ENCODE measurements at places on chromosomes 5 and 9.

GRCh38 chr9:35116539-35116897 is 856 bp upstream of the ATOSB start:
- DNase-seq = no peak

DNA sequence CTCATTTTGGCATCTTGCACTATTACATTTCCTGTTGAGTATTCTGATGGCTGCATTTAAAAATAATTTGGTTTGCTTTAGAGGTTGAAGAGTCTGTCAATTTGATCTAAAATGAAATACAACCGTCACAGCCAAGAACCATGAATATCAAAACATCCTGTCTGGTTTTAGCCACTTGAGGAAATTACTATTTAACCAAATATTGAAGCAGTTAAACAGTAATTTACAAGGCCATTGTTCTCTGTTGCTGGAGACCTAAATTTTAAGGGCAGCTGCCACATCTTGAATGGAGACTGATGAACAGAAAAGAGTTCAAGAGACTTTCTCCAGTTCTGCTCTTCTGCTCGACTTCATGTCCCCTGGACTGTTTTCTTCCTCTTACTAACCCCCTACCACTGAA is 549.4 kb downstream of the LRRC70 start:
- no peak for DNase-seq

GRCh38 chr5:92662741-92663140 is 918.3 kb downstream of the NR2F1-AS1 start:
- DNase-seq = no peak

GRCh38 chr5:52758014-52758413 is 29.7 kb upstream of the ITGA1 start:
- no peak for DNase-seq

DNA sequence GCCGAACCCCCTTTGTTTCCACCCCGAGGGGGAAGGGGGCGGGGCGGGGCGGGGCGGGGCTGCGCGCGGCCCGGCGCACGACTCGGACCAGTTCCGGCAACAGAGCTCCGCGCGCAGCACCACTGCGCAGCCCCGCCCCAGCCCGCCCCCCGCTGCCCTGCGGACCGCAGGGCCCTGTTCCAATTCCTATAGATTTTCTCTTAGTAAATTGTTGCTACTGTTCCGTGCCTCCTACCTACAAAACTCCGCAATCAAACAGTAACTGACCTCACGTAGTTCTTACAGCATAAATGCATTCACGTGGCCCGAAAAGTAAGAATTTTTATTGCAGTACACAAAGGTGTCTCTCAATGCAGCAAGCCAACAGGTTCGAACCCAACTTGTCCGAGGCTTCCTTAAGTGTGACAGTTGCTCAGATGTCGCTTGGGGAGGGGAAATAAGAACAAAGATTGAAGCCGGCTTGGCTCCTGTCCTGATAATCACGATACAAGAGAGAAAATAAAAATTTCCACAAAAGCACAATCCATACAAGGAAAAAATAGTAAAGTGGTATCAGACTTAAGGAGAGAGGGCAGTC is 1.2 kb upstream of the RNF38 start:
- DNase-seq = peak; percentile 77

DNA sequence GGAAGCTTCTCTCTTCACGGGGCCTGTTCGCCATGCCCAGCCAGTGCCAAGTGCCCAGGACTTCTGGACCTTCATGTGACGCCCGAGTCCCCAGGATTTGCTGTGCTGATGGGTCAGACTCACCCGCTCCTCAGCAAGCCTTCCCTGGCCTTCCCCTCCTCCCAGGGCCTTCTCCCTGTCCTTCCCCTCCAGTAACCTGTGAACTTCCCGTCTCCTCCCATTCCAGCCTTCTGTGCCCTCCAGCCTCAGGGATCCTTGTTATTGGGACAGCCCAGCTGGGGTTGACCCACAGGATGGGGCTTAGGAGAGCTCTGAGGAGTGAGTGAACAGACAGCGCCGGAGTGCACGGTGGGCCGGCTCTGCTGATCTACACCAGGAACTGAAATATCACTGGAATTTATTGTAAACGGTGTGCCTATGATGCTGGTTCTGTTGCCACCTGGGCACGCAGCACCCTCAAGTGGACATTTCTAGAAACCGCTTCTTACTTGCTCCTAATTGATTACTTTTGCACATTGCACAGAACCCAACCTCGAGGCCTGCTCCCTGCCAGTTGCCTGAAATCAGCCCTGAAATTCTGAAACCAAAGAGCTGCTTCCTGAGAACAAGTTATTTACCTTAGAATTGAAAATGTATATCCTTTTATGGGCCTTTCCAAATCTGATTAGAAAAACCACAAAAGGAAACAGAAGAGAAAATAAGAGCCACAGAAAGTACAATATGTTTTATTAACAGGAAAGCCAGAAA is 1.5 kb downstream of the SPAAR start:
- DNase-seq = no peak

DNA sequence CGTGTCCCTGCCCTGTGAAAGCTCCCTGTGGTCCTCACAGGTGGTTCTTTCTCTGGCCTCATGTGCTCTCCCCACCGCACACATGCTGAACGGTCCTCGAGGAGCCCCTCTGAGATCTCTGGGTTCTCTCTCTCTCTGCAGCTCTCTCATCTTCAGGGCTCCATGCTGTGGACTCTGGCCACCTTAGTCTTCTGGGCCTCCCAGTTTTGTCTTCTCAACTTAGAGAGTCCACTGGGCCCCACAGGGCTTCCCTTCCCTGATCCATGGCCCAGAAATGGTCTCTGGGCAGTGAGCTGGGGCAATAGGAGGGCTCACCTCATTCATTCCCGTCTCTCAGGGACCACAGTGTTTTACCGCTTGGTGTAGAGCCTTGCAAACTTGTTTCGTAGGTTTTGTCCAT is 26.4 kb downstream of the FGD3 start:
- DNase-seq = no peak

GRCh38 chr5:398475-399295 is 44.3 kb upstream of the EXOC3 start:
- DNase-seq = no peak

DNA sequence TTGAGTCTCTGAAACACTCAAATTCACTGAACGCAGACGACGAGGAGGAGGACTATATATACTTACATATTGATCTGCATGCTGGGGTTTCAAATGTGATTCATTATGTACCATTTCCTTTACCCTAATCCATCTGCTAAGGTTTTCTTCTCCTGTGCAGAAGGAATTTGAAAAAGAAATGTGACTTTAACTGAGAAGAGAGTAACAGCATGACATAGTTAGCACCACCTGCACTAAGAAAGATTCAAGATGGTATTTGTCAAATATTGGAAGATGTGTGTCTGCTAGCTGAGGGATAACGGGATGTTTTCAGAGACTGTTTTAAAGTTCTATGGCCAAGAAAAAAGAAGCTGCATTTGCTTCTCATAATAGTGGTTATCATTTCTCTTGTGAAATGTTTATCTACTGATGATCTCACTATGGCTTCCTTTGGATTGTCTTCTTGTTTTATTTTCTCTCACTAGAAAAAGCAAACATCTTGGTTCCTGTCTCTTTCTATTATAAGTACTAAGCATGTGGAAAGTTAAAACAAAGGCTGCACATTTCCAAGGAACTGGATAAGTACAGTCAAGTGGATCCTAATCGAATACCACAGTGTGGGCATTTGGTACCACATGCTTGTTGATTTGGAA is 89.8 kb upstream of the TLE4 start:
- no peak for DNase-seq

DNA sequence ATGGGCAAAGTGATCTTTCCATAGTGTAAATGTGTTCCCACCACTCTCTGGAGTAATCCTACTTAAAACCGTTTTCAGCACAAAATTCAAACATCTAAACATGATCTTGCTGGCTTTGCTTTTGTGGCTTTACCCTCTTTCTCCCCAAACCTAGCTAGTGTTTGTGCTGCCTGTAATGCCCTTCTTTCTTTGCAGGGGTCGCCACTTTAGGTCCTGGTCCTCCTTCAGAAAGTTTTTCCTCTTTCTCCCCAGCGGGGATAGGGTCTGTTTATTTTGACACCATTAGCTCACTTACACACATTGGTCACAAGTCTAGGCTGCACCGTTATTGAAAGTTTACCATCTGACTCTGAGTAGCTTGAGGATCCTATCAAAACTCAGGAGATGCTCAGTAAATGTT is 736 bp upstream of the HSD17B4 start:
- no peak for DNase-seq

Measured in putamen (tissue), 1 donor.